Esophagus muscularis mucosa (tissue), 4 donors: ENCODE measurements at places on chromosomes 1 and 21.

DNA sequence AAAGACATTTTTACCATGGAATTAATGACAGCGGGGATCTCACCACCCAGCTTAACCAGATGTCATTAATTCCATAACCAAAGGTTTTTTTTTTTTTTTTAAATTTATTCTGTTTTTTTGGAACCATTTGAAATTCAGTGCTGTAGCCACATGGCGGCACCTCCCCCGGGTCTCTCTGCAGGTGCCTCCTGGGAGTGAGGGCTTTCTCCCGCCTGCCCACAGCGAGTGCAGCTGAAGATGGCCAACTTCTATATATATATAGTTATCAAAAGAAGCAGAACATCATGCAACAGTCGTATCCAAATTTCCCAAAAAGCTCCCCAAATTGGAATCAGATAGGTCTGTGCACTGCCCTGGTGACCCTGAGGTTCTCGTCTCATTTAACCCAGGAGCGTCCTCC is 3.6 kb downstream of the KRTAP10-8 start:
- DNase-seq = no peak

- no peak for DNase-seq
Observed at GRCh38 chr1:154714638-154715037, 106.7 kb upstream of the ADAR start.

DNA sequence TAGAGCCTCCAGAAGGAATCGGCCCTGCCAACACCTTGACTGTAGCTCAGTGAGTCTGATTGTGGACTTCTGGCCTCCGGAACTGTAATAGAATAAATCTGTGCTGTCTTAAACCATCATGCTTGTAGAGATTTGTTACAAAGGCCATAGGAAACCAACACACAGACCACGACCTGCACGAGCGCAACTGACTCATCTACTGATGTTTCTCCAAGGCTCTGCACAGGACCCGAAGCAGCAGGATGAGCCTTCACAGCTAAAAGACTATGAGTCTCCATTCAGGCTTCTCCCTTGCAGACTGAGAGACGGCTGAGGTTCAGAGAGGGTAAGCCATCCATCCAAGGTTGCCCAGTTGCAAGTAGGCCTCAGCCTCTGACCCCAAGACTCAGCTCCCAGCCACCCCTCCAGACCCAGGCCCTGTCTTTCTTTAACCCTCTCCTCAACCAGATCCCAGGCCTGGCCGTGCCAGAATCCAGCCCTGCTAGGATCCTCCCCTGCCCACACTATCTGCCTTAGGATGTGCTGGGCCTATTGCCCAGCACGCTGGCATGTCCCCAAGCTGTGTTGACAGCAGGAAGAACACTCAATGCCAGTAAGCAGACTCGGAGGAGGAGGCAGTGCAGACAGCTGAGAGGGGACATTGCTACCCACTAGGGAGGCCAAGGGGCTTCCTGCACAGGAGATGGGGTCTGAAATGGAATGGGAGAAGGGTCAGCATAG is 109.0 kb downstream of the HMGB4 start:
- no peak for DNase-seq

- DNase-seq = no peak
Observed at GRCh38 chr1:77781683-77782082, 2.2 kb downstream of the MIGA1 start.

DNA sequence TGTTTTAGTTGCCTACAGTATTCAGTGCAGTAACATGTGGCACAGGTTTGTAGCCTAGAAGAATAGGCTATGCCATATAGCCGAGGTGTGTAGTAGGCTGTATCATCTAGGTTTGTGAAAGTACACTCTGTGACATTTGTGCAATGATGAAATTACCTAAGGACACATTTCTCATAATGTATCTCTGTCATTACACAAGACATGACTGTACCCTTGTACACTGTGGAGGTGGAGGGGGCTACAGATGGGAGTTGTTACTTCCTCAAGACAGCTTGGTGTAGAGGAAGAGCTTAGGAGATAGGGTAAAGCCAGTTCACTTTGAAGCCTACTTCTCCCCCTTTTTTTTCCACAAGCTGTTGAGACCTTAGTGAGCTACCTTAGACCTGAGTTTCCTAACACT is 59.7 kb upstream of the RAVER2 start:
- DNase-seq = no peak

GRCh38 chr1:9194024-9194423 is 40.5 kb upstream of the H6PD start:
- no peak for DNase-seq

DNA sequence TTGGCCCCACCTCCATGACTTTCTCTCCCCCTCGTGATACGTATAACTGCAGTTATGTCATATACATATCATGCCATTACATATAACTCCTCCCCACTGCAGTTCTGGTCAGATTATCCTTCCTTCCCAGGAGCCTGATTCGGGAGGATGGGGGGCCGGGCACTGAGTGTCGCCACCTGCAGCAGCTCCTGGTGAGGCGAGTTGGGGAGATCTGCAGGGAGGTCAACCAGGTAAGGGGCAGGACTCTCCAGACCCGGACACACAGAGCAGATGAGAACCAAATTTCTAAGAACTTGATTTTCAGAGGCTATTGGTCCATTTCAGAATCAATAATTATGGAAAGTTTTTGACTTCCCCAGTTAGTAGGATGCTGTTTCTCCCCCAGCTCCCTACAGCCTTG is 19.5 kb downstream of the HYI start:
- DNase-seq = no peak

- DNase-seq = no peak
Observed at GRCh38 chr1:197928849-197929336, 11.7 kb downstream of the LHX9 start.

DNA sequence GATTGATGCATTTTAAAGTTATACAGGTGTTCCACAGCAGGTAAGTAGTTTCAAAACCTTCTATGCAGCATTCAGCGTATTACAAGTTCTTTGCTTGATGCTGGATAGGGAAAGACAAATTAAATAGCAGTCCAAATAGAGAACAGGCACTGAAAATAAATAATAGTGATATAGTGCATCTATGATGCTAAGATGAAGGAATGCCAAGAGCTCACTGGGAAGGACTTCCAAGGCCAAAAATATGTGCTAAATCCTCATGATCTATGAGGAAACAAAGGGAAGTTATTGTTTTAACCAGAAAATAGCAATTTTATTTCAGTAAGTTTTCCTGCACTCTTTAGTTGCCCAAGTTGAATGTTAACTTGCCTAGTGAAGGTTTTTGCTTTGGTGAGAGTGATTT is 127.8 kb upstream of the GREM2 start:
- no peak for DNase-seq

DNA sequence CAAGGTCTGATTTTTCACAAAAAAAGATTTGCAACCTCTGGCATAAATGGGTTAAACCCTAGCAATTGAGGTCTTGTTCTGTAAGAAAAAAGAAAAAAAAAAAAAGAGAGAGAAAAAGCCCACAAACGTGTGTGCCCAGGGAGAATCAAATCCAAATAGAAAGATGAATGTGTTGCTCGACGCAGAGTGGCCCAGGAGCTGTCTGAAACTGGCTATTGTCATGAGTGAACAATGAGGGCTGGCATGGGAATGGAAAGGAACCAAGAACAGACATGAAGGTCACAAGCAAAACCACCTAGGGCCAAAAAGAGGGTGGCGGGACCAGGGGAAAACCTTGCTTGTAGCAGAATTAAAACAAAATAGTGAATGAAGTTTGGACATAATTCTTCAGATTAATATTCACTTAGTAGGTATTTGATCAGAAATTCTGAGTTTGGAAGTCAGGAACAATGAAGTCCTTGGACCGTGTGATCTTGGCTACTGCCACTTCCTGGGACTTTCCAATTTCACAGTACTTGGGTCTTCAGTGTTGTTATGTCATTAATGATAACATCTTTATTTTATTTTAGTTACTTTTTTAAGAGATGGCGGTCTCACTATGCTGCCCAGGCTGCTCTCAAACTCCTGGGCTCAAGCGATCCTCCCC is 3.1 kb downstream of the ENO1 start:
- DNase-seq = no peak

GRCh38 chr1:115006191-115006590 is 23.4 kb upstream of the TSHB start:
- no peak for DNase-seq

DNA sequence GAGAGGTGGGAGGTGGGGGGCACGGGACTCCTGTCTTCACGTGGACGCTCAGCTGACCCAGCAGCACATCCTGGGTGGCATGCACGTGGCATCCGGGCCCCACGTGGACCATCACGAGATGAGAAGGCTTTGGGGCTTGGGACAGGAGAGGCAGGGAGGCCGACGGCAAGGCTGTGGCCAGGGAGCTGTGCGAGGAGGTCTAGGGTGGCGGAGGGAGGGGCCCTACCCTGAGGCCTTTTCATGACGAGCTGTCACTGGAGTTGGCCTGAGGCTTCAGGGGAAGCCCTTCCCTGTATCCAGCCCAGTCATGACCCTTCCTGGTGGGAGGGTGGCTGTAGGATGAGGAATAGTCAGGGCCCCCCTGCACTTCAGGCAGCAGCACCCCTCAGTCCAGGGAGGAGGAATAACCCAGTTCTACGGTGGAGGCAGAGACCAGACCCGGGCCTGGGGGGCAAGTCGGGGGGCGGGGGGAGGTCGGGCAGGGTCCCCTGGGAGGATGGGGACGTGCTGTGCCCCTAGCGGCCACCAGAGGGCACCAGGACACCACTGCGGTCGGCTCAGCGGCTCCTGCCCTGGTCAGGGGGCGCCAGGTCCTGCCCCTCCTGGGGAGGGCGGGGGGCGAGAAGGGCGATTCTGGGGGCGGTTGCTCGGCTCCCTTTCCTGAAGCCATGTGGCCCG is 2.0 kb upstream of the PERM1 start:
- no peak for DNase-seq

DNA sequence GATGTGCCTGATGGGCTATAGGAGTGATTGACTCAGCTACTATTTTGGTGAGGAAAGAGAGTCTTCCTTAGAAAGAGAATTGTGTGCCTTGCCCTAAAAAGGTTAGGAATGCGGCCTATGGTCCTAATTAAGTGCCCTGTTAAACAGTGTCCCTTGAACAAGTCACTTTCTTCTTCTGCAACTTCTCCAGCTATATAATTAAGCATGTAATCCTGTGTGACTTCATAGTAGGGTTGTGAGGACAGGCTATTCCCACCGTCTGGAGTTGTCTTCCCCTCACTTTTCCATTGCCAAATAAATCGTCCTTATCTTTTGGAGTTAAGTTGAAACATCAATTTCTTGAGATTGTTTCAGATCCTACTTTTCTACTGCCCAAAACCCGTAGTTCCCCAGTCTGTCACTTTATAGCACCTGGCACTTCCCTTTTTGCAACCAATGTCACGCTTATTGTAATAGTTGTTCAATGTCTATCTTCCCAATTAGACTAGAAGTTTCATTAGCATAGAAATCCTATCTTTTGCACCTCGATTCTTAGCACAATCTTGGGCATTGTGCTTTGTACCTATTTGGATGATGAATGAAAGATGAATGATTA is 27.6 kb upstream of the SLC16A1 start:
- DNase-seq = no peak

DNA sequence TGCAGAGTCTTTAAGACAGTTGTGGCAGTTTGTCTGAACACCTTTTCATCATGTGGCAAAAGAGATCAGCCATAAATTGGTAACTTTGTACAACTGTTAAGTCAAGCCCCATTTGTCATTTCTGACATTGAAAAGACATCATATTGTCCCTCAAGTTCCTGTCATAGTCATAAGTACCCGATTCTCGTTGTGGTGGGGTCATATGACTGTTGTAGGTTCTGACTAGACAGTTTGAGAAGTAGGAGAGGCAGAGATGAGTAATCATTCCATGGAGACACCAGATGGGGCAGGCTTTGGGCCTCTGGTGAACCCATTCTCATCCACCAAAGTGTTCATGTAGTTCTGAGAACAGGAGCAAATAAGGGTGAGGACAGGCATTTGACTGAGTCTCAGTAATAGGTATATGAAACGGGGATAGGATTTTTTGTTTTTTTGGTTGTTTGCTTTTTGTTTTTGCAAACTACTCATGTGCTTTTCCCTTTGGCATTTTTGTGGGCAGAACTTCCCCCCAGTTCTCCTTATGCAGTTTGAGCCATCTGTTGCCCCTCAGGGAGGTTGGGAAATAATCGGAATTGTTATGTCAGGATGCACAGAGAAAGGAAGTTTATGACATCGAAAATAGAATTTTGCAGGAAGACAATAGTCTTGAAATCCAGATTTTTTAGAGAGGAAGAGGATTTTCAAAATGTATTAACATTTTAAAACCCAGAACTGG is 86.9 kb upstream of the KCNE2 start:
- DNase-seq = no peak

DNA sequence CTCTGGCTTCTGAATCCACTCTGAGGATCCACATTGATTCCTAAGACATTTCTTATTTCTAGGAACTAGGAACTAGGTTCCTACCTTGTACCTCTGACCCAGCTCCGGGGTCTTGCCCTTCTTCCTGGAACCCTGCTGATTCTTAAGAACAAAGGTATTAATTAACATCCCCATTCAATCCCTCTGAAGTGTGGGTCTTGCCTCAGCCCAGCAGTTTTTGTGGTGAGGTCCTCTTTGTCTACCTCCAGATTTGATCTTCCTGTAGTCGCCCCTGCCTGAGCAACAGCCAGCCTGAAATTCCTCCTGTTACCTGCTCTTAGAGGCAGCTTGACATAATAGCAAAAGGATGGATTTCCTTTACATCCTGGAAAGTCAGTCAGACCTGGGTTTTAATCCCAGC is 46.7 kb upstream of the CAMK1G start:
- no peak for DNase-seq

DNA sequence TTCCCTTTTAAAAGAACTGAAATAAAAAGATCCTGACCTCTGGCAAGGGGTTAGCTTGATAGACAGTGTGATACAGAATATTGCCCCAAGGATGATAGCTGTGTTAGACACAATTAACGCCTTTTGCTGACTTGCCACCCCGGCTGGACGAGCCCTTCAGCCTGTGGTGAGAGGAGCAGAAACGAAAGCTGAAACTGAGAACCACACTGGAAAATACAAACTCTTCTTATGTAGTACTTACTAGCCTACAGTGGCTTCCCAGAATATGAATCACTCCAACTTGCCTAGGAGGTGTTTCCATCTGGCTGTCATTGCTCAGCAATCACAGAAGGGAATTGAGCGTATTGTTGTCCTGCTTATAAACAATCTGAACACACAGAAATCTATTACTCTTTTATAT is 22.9 kb downstream of the SAMSN1 start:
- no peak for DNase-seq
